Transverse colon (tissue), 4 donors: ENCODE measurements at places on chromosomes 2 and 18. TPM values are rescaled to one million over a fixed set of nuclear protein-coding genes. Genes with fewer than 3 reads are reported as not detected.

Gene MARCHF4
- 0.14 TPM for total RNA-seq

Gene HOXD9
- total RNA-seq = 2.7 TPM

Gene RTP5
- total RNA-seq = not detected

Gene COL5A2
- total RNA-seq = 36.4 TPM

Gene WDR75
- total RNA-seq = 26.6 TPM

Gene SLC19A3
- 7.5 TPM for total RNA-seq

Gene PROM2
- 20.2 TPM for total RNA-seq

Gene CXCR1
- not detected for total RNA-seq

Gene ASB18
- not detected for total RNA-seq

Gene FAM110C
- 23.7 TPM for total RNA-seq

Gene RMC1
- total RNA-seq = 30.9 TPM

Gene FAM136A
- total RNA-seq = 23.6 TPM

Gene CRYGC
- total RNA-seq = not detected

Gene SF3B1
- total RNA-seq = 531 TPM

Gene LHCGR
- not detected for total RNA-seq

Gene RAB3GAP1
- total RNA-seq = 38.4 TPM

Gene XIRP2
- not detected for total RNA-seq

Gene CD207
- not detected for total RNA-seq

Gene HOXD11
- 0.41 TPM for total RNA-seq

Gene CCDC138
- total RNA-seq = 4.4 TPM

Gene MOGAT1
- not detected for total RNA-seq

Gene GLS
- total RNA-seq = 141 TPM

Gene NCKAP1
- 62.3 TPM for total RNA-seq

Gene PIEZO2
- 2.9 TPM for total RNA-seq

Gene CYTIP
- total RNA-seq = 25.1 TPM

Gene UCN
- 2.2 TPM for total RNA-seq

Gene TMEM247
- not detected for total RNA-seq

Gene TGFBRAP1
- 21.8 TPM for total RNA-seq

Gene INHA
- not detected for total RNA-seq

Gene ASAP2
- total RNA-seq = 33.2 TPM

Gene TUBA3E
- not detected for total RNA-seq

Gene RAB17
- 25.1 TPM for total RNA-seq

Gene KIF1A
- total RNA-seq = 0.40 TPM

Gene IL18R1
- total RNA-seq = 1.8 TPM

Gene UGT1A9
- 18.7 TPM for total RNA-seq

Gene HJURP
- 29.5 TPM for total RNA-seq
